LNCaP clone FGC (cell line): ENCODE measurements at places on chromosomes 2 and 18.

DNA sequence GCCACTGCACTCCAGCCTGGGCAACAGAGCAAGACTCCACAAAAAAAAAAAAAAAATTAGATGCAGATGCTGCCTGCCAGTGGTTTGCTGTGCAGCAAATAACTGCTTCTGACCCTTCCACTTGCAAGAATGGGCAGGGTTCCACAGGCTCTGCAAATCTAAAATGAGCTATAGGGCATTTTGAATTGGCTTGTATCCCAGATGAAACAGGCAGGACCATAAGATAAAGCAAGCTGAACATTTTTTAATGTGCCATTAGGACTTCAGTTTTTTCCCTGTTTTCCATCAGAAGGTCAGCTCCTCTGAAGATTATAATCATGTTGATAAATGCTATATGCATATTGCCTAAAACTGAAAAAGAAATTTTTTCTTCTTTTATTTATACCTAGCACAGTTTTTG is 15.7 kb upstream of the FZD7 start:
- DNase-seq, result no peak

GRCh38 chr2:12116228-12116750 is 369.9 kb downstream of the LPIN1 start:
- no peak for DNase-seq

- DNase-seq, result no peak
These were observed 60.6 kb downstream of the FMNL2 start for GRCh38 chr2:152395572-152395971.

- DNase-seq, result no peak
These were observed 148.0 kb downstream of the HDAC4 start for GRCh38 chr2:239252801-239253200.

- no peak for DNase-seq
These were observed 189.6 kb upstream of the SP5 start for GRCh38 chr2:170525566-170525900.

- DNase-seq, result no peak
These were observed 109.7 kb downstream of the SP100 start for GRCh38 chr2:230525682-230526081.

DNA sequence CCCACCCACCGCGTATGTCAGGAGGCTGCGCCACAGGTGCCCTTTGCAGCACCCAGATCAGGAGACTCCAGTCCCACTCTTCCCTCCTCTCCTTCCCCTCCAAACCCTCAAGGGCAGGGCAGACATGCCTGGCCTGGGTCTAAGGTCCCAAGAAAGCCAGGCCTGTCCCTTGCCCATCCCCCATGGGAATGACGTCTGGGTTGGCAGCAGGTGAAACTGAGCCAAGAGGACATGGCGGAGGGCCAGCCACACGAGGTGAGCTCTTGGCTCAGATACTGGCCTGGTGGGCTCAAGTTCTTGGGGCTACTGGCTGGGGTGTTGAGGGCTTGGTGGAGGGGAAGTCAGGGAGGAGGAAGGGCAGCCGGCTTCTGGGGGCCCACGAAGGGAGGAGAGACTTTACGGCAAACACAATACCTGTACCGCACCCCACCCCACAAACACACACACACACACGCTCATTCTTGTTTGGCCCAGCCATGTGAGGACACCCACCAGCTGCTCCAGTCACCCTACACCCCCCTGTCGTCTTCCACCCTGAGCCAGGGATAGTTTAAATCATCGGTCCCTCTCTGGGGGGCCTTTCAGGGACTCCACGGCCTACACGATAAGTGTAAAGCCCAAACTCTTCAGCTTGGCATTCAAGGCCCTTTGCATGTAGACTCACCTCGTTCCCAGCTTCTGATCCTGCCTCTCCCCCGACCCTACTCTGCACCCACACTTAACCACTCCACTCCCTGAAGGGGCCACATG is 24.1 kb upstream of the TNS1 start:
- peak; percentile 6 for DNase-seq

GRCh38 chr2:19623488-19623887 is 265.1 kb upstream of the OSR1 start:
- no peak for DNase-seq

DNA sequence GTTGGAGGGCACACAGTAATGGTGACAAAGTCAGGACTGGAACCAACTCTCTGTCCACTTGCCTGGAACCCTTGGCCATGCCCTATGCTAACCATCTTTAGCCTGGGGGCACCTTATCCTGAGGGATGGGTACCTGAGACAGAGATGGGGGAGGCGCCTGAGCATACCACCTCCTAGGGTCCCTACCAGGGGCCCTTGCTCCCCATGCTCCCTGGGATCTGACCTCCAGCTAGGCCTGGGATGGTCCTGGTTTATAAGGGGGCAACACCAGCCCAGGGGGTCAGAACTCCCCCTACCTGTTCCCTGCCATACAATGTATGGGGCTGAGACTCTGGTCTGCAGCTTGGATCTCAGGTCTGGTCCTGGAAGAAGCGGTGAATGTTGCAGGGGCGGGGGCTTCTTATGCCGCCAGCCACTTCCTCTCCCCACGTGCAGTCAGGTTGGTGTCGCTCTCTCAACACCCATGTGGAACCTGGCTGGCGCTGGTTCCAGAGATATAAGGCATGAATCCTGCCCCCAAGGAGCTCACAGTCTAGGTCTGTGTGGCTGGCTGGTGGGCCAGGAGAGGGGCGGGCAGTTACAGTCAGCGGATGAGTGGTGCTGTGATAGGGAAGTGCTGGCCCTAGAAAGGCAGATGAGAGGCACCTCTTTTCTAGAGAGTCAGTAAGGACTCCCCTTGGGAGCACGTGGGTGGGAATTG is 3.8 kb upstream of the TOGARAM2 start:
- no peak for DNase-seq

GRCh38 chr2:181771356-181771755 is 91.0 kb upstream of the NEUROD1 start:
- peak; percentile 82 for DNase-seq

GRCh38 chr18:75428490-75428889 is 987 bp upstream of the SMIM21 start:
- DNase-seq, result no peak

- no peak for DNase-seq
These were observed 1024.7 kb upstream of the PIK3C3 start for GRCh38 chr18:40930211-40930882.

DNA sequence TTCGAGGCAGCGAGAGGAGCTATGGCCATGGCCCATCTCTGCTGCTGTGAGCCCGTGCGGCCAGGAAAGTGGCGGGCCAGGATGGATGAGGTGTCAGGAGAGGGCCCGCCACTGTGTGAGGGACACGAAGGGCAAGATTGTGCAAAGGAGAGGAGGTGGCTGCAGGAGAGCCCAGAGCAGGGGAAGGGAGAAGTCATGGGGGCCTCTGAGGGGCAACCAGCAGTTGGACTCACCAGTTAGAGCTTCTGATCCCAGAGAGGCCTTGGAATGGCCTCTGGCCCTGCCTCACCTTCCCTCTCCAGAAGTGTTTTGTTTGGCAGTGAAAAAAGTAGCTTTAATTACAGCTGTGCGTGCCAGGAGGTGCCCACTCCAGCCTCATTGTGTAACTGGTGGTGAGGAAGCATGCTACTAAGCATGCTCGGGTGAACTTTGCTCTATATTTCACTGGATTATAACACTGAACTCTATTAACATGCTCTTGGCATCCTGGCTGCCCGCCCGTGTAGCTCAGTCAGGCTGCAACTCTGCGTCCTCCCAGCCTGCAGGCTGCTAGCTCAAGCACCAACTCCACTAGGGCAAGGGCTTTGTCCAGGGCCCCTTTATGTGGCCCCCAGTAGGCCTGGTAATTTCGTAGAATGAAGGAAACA is 34.2 kb downstream of the IMPA2 start:
- no peak for DNase-seq

- DNase-seq, result no peak
These were observed 46.3 kb downstream of the ANKMY1 start for GRCh38 chr2:240511351-240512108.

DNA sequence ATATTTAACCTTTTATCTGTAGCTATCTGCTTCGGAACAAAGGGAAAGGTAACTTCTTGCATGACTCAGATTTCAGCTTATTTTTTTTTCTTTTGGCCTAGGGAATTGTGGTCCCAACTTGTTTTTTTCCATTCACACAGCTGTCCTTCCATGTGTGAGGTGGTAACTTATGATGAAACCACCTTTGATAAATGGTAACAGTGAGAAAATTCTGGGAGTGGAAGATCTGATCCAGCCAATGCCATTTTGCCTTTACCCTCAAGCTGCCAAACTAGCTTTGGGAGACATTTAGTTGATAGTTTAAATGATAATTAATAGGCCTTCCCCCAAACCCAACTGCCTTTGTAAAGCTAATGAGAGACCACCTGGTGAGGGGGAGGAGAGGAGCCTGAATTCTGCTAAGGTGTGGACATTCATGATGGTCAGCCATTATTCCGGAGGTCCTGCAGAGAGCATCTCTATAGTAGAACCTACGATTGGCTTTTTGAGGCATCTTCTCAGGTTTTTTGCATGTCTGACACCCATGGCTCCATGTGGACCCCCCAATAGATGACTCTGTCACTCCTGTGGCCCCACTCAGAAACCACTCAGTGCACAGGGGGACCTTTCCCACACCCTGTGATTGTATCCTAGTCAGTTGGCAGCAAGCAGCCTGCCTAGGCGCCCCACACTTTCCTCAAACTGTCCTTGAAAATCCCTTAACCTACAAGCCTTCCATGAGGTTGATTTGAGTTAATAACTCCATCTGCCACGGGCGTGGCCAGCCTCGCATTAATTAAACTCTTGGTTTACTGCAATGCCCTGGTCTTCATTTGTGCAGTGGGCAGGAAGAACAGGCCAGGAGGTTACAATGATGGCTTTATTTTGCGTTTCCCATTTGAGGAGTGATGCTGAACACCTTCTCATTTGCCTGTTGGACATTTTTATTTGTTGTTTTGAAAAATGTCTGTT is 263.5 kb upstream of the PXDN start:
- no peak for DNase-seq

- DNase-seq, result no peak
These were observed 128.0 kb upstream of the MAP3K20 start for GRCh38 chr2:172947461-172948153.

GRCh38 chr18:43671431-43671830 is 394.1 kb upstream of the SYT4 start:
- no peak for DNase-seq

- DNase-seq, result no peak
These were observed 69.7 kb upstream of the CAB39 start for GRCh38 chr2:230642966-230643365.

DNA sequence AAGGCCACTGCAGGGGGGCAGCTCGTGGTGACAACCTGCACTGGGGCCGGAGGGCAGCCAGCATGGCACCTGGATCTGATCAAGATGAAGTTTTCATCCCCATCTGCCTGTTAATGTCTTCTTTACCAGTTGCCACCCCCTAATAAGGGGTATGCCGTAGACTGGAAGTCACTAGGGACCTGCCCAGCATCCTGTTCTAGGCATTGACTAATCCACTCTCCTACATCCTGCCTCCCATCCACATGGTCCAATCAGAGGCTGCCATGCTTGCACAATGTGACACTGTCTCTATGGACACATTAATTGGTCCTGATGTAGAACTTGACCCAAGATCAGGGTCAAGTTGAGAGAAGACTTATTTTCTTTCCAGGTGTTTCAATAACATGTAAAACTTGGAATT is 95.1 kb upstream of the LCLAT1 start:
- DNase-seq, result no peak

DNA sequence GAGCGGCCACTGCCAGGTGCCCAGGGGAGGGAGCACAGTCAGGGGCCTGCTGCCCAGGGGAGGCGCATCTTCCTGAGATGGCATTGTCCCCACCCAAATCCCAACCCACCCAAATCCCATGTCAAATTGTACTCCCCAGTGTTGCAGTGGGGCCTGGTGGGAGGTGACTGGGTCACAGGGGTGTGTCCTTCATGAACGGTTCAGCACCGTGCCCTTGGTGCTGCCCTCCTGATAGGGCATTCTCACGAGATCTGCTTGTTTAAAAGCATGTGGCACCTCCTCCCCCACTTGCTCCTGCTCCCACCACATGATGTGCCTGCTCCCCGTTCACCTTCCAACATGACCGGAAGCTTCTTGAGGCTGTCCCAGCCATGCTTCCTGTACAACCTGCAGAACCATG is 27.6 kb downstream of the ANKMY1 start:
- DNase-seq, result no peak

- DNase-seq, result no peak
These were observed 88.5 kb downstream of the SOCS6 start for GRCh38 chr18:70377317-70377799.

GRCh38 chr2:119338826-119339561 is 27.6 kb downstream of the C2orf76 start:
- no peak for DNase-seq

- DNase-seq, result no peak
These were observed 41.5 kb upstream of the CYRIA start for GRCh38 chr2:16707014-16707623.

DNA sequence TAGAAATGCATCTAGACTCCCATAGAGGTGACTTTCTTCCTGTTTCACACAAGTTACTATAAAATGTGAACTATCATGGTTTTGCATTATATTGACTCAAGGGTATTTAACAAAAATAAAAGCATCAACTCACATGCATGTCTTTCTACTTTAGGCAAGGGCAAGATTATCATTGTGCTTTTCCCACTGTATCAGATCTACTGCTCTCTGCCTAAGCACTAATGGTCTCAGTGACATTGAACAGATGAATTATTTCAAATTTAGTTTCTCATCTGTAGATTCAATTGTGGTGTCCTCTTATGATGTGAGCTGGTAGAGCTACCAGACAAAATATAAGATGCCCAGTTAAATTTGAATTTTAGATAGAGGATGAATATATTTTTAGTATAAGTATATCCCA is 113.9 kb downstream of the MTX2 start:
- no peak for DNase-seq

DNA sequence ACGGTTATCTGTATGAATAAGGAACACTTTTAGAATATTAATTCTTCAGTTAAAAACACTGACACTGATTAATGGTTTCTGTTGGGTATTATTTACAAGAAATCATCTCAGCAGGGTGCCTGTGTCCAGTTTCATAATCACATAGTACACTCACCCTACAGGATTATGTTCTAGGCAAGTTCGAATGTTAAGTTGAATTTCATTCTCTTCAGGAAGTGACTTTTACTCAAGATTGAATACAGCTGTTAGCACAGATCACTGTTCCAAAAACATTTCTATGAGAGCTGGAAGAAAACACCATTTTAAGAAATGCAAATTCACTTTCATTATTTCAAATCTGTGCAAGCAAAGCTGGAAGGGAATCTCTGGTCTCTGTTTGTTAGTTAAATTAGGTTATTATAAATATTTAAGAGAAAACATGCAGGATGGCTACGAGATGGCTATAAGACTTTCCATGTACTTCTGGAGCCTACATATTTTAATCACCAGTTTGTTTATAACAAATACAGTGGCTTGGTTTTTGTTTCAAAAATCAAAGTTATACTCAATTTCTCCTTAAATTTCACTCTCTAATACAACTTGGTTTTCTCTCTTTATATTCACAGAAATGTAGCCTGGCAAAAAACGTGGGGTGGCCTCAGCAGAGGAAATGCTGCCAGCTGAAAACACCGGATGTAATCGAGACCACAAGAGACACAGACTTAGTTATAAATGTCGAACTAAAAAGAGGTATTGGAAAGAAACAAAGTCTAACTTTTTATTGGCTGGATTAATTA is 65.8 kb downstream of the RBMS1 start:
- no peak for DNase-seq

- DNase-seq, result no peak
These were observed 52.5 kb upstream of the CAVIN2 start for GRCh38 chr2:191899410-191899809.
